Thoracic aorta (tissue), 2 donors: ENCODE measurements at places on chromosomes 12 and 14. TPM values are rescaled to one million over a fixed set of nuclear protein-coding genes. Genes with fewer than 3 reads are reported as not detected.

DNA sequence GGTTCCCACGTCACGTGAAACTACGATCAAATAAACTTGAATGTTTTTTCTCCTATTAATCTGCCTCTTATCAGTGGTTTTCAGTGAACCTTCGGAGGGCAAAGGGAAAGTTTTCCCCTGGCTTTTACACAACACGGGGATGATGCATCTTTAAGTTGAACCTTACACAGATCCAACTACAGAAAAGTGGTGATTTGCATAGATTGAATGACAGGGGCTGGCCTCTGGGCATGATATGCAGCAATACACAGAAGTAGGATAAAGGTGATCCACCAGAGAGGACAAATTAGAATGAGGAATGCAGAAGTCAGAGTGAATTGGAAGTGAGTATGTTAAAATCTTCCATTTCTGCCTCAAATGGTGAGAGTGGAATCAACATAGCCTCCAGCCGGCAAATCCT lies 11.6 kb downstream of the GSG1 start:
- peaks cover 12% of the 10 kb centered on the region for H3K4me1 ChIP-seq
- no peaks in the 10 kb centered on the region for H3K36me3 ChIP-seq
- H3K27ac ChIP-seq, result no peak overlapping the region

DNA sequence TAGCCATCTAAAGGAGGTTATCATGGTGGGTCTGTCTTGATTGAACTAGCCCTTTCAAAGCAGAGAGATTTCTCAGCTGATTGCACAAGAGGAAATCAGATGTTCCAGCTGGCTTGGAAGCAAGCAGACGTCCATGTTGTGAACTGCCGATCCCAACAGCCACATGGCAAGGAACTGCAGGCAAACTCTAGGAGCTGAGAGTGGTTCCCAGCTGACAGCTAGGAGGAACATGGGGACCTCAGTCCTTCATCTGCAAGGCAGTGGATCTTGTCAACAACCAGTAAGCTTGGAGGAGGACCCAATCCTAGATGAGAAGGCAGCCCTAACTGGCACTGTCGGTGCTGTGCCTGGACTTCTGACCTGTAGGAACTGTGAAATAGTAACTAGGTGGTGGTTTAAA lies 7.7 kb downstream of the ACVR1B start:
- DNase-seq, result no peak
- no peaks in the 10 kb centered on the region for H3K36me3 ChIP-seq
- no peaks in the 10 kb centered on the region for H3K27me3 ChIP-seq
- peaks cover 25% of the 10 kb centered on the region for H3K4me1 ChIP-seq
- no peak overlapping the region for H3K27ac ChIP-seq

The OLR1 gene
- 1.4 TPM for total RNA-seq

The HOTAIR gene
- not detected for total RNA-seq

The RERG gene
- total RNA-seq, result 92.3 TPM

The MYH6 gene
- not detected for total RNA-seq

- DNase-seq, result no peak
- no peak overlapping the region for H3K27ac ChIP-seq
- no peaks in the 10 kb centered on the region for H3K4me1 ChIP-seq
- H3K27me3 ChIP-seq, result no peaks in the 10 kb centered on the region
- H3K36me3 ChIP-seq, result no peaks in the 10 kb centered on the region
Observed at GRCh38 chr12:79534029-79534867, 156.5 kb downstream of the PAWR start.

DNA sequence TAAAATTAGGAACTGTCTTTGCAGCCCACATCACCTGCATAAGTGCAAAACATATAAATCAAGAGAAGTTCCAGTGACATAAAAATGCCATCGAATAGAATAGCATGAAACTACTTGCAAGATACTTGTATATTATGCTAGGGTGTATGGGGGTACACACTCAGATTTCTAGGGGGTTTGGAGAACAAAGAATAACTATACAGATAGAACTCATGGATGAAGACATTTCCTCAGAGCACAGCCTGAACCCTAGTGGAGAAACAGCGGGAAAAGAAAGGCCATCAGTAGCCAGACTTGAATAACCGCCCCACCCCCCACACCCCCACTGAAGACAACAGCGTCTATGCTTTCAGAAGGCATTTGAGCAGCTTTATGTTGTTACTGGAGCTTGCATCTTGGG lies 425.8 kb downstream of the NPAS3 start:
- no peaks in the 10 kb centered on the region for H3K36me3 ChIP-seq
- H3K4me1 ChIP-seq, result no peaks in the 10 kb centered on the region
- DNase-seq, result no peak
- H3K4me3 ChIP-seq, result no peak overlapping the region
- no peaks in the 10 kb centered on the region for H3K27me3 ChIP-seq

DNA sequence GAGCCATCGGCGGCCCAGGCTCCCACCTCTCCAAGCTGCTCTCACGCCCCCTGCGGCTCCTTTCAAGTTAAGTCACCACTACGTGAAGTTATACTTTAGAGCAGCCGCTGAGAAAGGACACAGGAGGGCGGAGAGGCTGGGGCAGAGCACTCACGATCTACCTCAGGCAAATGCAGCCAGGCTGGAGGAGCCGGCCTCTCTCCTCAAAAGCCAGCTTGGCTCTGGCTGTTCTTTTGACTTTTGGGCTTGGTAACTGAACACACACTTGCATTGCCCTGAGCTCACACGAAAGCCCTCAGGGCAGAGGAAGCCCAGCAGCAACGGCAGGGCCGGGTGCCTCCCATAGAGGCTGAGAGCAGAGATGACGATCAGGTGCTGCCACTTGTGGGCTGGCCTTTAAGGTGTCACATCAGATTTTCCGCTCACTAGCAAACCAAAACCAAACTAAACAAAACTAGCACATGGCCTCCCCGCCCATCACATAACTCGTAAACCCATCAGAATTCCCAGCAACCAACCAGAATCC lies 75.2 kb downstream of the PITPNM2 start:
- H3K27ac ChIP-seq, result no peak overlapping the region
- peak overlapping the region; percentile 33 for H3K4me3 ChIP-seq
- H3K4me1 ChIP-seq, result peaks cover 8% of the 10 kb centered on the region
- no peaks in the 10 kb centered on the region for H3K36me3 ChIP-seq
- no peaks in the 10 kb centered on the region for H3K27me3 ChIP-seq
